Stomach (tissue), 19 donors: ENCODE measurements at places on chromosomes 6 and 20. TPM values are rescaled to one million over a fixed set of nuclear protein-coding genes. Genes with fewer than 3 reads are reported as not detected.

The GHRH gene
- total RNA-seq: not detected

The C6orf89 gene
- total RNA-seq: 47.2 TPM

The SYCP2L gene
- total RNA-seq: 0.58 TPM

- peaks cover 49% of the 10 kb centered on the region for H3K4me1 ChIP-seq
- H3K27ac ChIP-seq: no peak overlapping the region
- H3K36me3 ChIP-seq: peaks cover 94% of the 10 kb centered on the region
- no peaks in the 10 kb centered on the region for H3K27me3 ChIP-seq
- no peak overlapping the region for H3K4me3 ChIP-seq
- no peak for DNase-seq
Observed at GRCh38 chr20:45842169-45842812, 8.7 kb downstream of the SNX21 start.

DNA sequence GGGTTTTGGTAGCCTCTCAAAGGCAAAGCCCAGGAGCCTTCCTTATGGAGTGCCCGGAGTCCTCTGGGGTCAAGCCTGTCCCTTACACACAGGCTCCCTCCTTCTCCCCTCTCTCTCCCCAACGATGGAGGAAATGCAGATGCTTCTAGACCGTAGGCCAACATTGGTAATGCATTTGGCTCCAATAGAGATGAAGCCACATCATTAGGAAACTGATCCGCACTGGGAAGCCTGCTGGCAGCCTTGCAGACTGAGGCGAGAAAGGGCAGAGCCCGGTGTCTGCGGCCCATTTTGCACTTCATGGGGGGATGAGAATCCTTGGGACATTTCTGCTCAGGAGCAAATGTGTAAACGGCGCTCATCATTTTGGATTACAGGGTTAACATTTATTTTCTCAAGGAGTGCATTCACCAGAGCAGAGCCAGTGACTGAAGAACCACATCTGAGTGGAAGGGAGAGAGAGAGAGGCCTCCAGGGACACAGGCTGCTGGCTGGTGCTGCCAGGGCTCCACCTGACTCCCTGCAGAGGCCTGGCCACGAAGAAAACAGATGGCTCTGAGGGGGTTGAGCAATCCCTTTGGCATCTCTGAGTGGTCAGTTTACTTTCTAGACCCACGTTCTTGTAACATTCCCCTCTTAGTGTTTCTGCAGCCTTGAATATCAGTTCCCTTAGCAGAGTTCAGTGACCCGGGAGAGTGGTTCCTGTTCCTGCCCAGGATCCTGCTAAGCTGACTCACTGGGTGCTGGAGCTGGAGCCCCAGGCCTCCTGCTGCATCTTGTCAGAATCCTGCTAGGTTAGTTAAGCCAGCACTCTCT lies 4.4 kb upstream of the CST3 start:
- peaks cover 35% of the 10 kb centered on the region for H3K4me1 ChIP-seq
- no peaks in the 10 kb centered on the region for H3K27me3 ChIP-seq
- DNase-seq: no peak
- no peaks in the 10 kb centered on the region for H3K36me3 ChIP-seq
- H3K27ac ChIP-seq: peak overlapping the region; percentile 22
- no peak overlapping the region for H3K4me3 ChIP-seq

DNA sequence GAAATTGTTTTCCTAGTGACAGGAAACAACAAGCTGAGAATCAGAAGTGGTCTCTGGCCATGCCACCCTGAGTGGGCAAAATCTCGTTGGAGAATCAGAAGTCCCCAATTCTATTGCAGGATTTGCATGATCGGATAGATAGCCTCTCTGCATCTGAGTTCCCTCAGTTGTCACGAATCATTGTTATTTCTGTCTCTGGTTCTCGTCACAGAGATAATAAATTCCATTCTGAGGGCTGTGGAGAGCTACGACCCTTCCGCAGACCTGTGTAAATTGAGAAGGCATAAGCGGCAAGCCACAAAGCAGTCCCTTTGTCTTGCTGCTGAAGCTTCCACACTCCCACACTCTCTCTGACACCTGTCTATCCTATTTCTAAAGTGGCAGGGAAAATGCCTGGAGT lies 102.4 kb upstream of the CNR1 start:
- no peak for DNase-seq
- no peaks in the 10 kb centered on the region for H3K4me1 ChIP-seq
- no peak overlapping the region for H3K27ac ChIP-seq
- no peak overlapping the region for H3K4me3 ChIP-seq
- no peaks in the 10 kb centered on the region for H3K36me3 ChIP-seq
- H3K27me3 ChIP-seq: no peaks in the 10 kb centered on the region

DNA sequence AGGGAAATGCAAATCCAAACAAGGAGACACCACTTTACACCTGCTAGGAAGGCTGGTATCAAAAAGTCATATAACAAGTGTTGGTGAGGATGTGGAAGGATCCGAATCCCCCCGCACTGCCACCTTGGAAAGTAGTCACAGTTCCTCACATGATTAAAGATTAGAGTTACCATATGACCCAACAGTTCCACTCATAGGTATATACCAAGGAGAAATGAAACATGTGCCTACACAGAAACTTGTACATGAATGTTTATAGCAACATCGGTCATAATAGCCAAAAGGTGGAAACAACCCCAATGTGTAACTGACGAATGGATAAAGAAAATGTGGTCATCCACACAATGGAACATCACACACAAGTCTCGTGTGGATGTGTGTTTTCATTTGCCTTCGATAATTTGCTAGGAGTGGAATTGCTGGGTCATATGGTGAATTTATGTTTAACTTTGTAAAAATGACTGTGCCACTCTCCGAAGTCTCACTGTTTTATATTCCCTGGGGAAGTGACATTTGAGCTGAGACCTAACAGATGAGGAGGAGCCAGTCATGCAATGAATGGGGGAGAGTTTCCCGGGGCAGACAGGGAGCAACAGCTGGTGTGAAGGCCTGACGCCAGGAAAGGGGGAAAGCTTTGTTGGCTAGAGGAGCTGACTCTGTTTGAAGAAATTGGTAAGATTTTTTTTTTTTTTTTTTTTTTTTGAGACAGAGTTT lies 125.9 kb upstream of the MLN start:
- no peaks in the 10 kb centered on the region for H3K4me1 ChIP-seq
- H3K36me3 ChIP-seq: no peaks in the 10 kb centered on the region
- H3K27me3 ChIP-seq: no peaks in the 10 kb centered on the region
- no peak overlapping the region for H3K4me3 ChIP-seq
- H3K27ac ChIP-seq: no peak overlapping the region

DNA sequence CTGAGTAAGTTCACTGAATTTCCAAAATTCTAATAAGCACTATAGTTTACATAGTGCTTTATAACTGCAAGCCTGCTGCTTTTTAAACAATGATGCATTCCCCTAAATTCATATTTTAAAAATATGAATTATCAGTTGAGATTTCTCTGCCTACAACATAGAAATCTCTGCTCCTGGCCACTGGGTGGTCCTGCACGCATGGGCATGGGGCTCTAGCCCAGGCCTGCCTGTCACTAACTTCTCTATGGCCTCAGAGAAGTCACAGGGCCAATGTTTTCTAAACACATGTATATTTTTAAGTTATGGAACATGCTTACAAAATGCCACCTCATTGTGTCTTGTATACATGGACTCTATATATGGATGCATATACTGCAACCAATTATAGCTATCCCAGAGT lies 211.0 kb downstream of the FOXC1 start:
- H3K27ac ChIP-seq: no peak overlapping the region
- no peak overlapping the region for H3K4me3 ChIP-seq
- no peaks in the 10 kb centered on the region for H3K36me3 ChIP-seq
- H3K27me3 ChIP-seq: no peaks in the 10 kb centered on the region
- no peak for DNase-seq
- peaks cover 17% of the 10 kb centered on the region for H3K4me1 ChIP-seq

- no peak for DNase-seq
- H3K27me3 ChIP-seq: no peaks in the 10 kb centered on the region
- H3K27ac ChIP-seq: no peak overlapping the region
Observed at GRCh38 chr6:40251637-40252300, 317.5 kb upstream of the MOCS1 start.
